Activated T-cell treated with anti-CD3 and anti-CD28 coated beads, Interleukin-2, amount 50 U/mL, for 72 hours (primary cell): ENCODE measurements at places on chromosomes 2 and 18. TPM values are rescaled to one million over a fixed set of nuclear protein-coding genes. Genes with fewer than 3 reads are reported as not detected.

MEP1B gene
- not detected for total RNA-seq

PAX8 gene
- 4.3 TPM for total RNA-seq

SH2D6 gene
- total RNA-seq = 4.0 TPM

CXCR4 gene
- 221 TPM for total RNA-seq
